ENCODE measurements at places on chromosomes 12 and 14. TPM values are rescaled to one million over a fixed set of nuclear protein-coding genes. Genes with fewer than 3 reads are reported as not detected.

PAX9 gene
- total RNA-seq: 0.16 TPM

PIANP gene
- total RNA-seq: 0.88 TPM

SENP1 gene
- 22.8 TPM for total RNA-seq

CLEC4D gene
- not detected for total RNA-seq

KITLG gene
- 0.29 TPM for total RNA-seq

PMCH gene
- 1.6 TPM for total RNA-seq

TSPAN19 gene
- total RNA-seq: not detected

RBMS2 gene
- 4.1 TPM for total RNA-seq

GRCh38 chr14:60655119-60655897, 6.0 kb upstream of the SIX1 start:
- DNase-seq: no peak

DNA sequence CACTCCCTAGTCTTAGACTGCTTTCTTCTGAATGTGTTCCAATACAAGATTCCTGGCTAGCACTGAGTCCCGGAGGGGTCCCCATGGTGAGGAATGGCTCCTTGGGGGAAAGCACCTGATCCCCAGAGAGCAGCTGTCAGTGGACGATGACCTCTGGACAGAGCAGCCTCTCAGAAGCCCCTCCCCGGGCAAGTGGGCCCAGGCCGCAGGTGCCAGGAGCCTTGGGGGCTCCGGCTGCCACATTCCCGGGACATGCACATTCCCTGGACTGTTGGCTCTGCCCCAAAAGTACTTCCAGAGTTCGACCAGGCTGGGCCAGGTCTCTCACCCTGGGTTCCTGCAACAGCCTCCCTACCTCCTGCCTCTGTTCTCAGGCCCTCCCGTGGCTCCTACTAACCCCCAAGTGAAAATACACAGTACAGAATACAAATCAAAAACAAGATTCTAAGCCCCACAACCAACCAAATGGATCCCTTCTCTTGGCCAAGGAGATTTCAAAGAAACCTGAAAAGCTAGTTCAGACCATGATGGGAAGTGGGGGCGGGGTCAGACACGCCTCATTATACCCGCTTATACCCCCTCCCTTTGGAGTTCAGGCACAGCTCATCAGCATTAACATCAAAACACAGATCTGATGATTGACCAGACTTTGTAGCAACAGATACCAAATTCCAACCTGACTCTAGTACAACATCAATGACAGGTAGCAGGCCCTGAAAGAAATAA, 23.3 kb upstream of the BTBD6 start:
- no peak for DNase-seq

DNA sequence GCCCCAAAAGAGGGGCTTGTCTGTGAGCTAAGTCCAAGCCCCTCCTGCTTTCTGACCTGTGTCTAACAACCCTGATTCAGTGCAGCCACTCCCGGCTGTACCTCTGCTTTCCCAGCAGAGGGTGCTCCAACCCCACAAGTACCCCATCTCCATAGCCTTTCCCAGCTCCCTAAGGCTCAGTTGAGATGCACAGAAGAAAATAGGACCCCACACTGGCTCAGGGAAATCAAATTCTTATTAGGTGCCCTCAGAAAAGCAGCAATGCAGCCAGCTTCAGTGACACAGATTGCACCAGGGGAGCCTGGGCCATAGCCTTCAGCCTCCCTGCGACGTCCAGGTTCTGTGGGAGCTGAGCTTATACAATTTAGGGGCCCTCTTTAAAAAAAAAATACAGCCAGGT, 49.9 kb downstream of the LRRC74A start:
- DNase-seq: peak; percentile 7

- DNase-seq: no peak
These were observed 18.5 kb downstream of the ATL1 start for GRCh38 chr14:50578433-50578832.

GRCh38 chr12:24615967-24616411, 332.9 kb downstream of the BCAT1 start:
- no peak for DNase-seq

- DNase-seq: no peak
These were observed 14.5 kb downstream of the CCDC198 start for GRCh38 chr14:57479197-57479596.

DNA sequence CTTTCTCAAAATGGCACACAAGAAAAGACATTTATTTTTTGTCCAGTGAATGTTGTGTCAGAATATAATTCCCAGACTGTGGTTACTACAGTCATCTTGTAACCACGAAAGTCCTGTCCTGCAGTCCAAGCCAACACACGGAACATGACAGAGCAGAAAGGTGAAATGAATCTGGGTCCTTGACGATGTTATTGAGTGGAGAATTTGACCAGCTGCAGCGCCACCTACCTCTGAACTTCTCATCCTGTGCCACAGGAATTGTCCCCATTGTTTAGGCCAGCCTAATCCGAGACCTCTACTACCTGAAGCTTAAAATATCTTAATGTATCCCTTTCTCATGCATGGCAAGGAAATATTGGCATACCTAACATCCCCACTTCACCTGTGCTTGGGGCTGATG, 64.1 kb upstream of the OTX2 start:
- no peak for DNase-seq

GRCh38 chr12:93225094-93225493, 152.6 kb upstream of the NUDT4 start:
- DNase-seq: no peak

- peak; percentile 54 for DNase-seq
These were observed 1.6 kb downstream of the DGKA start for GRCh38 chr12:55932551-55932910.

DNA sequence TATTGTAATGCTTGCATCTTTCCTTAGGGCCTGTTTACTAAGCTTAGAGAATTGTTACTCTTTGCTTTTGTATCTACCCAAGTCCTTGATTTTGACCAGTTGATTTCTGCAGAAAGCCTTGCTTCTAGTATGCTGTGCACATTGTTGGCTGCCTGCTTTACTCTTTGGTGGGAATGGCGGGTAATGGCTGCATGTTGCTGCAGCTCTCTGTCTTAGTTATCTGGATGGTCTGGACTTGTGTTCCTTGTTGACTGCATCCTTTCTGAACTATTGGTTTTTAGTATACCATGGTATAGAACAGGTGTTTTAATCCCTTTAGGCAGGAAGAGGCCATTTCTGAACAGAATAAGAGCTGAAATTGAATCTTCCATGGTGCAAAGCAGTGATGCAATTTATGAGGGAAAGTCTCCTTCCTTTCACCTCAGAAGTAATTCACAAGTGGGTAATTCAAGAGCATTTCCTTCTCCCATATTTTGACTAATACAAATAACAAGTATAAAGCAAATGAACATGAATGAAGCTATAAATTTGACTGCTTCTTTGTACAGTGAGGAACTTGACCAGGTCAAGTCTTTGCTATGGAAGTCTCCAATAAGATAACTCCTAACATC, 466.4 kb downstream of the NPAS3 start:
- DNase-seq: no peak

GRCh38 chr12:11307143-11307542, 3.1 kb downstream of the PRB4 start:
- no peak for DNase-seq

GRCh38 chr12:38906482-38907200, 1.2 kb upstream of the CPNE8 start:
- peak; percentile 39 for DNase-seq

DNA sequence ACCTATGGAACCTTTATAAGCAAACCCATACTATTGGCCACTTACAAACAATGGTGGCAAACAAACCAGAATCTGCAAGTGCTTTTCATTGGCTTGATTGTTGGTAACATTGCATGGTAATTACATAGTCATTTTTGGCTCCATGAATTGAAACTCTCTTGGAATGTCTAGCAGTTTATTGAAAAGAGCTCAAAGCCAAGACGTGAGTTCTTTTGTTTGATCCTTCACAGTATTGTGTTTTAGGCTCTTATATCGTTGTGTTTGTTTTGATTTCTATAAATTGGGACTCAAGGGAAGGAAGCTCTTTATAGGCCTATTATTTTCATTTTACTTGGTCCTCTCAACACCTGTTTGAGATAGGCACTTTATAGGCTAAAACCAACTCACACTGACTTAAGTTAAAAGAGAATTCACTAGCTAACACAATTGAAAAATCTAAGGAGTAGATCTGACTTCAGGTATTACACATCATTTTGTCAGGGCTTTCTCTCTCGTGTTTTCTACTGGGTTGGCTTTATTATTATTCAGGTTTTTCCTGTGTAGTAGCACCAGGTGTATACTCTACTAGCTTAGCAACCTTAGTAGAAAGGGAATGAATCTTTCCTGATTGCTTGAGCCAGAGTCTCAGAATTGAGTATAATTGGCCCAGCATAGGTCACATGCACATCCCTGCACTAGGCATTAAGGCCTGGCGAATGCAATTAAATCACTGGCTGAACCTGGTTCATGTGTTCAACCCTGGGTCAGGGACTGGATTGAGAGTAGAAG, 341.4 kb downstream of the RAD51B start:
- no peak for DNase-seq

DNA sequence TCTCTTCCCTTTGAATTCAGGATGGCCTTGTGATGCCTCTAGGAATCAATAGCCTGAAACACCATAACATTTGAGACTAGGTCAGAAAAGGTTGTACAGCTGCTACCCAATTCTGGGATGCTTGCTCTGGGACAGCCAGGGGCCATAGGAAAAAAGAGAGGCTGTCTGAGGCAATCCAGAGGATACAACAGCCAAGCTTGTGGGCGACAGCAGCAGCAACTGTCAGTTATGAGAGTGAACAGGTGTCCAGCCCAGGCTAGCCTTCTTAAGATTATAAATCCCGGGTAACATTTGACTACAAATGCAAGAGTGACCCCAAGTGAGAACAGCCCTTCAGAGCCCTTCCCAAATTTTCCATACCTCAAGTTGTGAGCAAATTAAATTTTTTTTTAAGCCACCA, 11.1 kb downstream of the DCN start:
- no peak for DNase-seq

GRCh38 chr12:10454531-10454930, 1.4 kb upstream of the KLRC1 start:
- DNase-seq: no peak

GRCh38 chr12:102816816-102817434, 100.1 kb downstream of the PAH start:
- DNase-seq: no peak

- DNase-seq: no peak
These were observed 3.8 kb upstream of the MYH7 start for GRCh38 chr14:23439107-23439835.

- DNase-seq: no peak
These were observed 3.0 kb upstream of the KRT3 start for GRCh38 chr12:52798671-52799504.

GRCh38 chr12:67306712-67307111, 37.6 kb downstream of the CAND1 start:
- no peak for DNase-seq

DNA sequence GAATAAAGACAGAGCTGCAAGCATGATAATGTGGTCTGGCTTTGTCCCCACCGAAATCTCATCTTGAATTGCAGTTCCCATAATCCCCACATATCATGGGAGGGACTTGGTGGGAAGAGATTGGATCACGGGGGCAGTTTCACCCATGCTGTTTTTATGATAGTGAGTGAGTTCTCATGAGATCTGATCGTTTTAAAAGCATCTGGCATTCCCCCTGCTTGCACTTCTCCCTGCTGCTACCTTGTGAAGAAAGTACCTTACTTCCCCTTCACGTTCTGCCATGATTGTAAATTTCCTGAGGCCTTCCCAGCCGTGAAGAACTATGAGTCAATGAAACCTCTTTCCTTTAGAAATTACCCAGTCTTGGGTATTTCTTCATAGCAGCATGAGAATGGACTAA, 158.7 kb downstream of the SLC35F4 start:
- no peak for DNase-seq

DNA sequence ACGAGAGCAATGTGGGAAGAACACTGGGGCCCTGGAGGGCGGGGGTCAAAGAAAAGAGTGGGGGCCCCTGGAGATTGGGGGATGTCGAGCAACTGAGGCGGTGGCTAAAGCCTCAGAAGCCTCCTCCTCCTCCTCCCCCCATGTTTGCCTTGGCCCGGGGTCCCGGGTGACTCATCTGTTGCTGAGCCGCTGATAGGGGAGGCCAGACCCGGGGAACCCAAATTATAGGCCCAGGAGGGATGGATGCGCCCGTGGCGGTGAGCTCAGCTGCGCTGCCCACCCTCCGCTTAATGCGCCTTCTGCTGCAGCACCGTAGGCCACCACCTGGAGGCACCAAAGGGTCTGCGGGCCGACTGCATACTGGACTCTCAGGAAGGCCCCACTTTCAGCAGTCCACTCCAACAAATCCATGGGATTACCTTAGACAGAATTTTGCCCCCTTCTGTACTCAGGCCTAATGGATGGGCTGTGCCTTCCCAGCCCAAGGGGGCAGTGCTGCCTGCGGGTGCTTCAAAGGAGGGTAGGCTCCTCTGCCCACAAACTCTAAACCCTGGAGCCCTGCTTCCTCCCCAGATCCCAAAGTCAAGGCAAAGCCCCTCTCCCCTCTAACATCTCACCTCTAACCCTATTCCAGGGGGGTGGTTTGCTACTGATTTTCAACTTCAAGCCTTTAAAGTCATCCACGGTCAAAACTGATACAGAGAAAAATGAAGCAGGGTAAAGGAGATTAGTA, 2.6 kb upstream of the WNT10B start:
- no peak for DNase-seq

DNA sequence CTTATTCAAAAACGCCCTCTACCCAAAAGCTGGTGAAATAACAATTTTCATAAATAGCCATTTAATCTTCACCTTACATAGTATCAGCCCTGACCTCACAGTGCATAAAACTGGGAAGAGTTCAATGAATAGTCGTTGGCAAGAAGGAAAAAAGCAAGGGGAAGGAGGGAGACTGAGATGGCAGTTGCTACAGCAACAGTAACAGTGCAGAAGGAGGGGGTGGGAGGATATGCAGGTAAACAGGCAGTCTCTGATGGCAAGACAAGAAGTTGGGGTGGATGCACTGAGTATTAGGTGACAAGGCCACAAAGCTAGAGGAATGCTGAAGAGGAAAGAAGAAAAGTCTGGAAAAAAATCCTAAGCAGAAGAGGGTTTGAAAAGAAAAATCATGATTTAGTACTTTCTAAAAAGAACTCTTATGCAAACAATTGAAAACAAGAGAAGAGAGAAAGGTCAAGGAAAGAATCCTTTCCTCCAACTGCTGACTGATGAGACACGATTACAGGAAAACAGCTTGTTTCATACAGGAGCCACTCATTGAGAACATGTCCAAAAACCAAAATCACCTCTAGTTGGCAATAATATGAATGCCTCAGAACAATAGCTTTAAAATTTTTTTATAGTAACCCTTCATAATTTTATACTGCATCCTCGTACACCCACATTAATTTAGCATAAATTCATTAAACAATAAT, 56.0 kb downstream of the DCAF5 start:
- DNase-seq: no peak

DNA sequence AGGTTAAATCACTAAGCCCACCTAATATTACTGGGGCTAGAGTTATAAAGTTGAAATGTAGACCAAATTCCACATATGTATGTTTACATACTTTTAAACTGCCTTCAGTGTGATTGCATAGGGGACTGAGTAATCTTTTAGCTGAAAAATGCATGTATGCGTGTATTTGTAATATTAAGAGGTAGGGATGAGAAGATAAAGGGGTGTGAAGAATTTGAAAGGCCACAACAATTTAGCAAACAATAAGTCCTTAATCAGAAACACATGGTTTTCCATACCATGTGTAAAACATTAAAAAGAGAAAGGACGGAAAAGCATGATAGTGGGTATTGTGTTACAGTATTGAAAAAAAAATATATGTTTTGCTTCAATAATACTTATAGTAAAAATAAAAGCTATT, 919.9 kb upstream of the FLRT2 start:
- DNase-seq: no peak

Measured in T-cell (primary cell).